ENCODE measurements at places on chromosomes 3 and 15. TPM values are rescaled to one million over a fixed set of nuclear protein-coding genes. Genes with fewer than 3 reads are reported as not detected.

DNA sequence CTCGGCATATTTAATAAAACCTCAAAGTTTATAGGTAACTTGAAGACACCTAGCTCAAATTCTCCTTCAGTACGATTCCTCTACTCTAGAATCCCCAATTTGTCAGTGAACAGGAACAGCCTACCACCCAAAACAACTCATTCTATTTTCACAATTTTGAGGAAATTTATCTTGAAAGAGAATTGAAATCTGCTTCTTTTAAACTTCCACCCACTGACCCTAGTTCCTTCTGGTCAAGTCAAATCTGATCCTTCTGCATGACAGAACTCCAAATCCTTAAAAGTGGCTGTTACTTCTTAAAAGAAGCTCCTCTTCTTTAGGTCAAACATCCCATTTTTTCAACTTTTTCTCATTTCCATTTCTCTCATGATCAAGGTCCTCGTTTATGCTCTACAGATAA, 4.4 kb downstream of the GABPB1 start:
- DNase-seq, result no peak

DPPA2 gene
- not detected for total RNA-seq

DNA sequence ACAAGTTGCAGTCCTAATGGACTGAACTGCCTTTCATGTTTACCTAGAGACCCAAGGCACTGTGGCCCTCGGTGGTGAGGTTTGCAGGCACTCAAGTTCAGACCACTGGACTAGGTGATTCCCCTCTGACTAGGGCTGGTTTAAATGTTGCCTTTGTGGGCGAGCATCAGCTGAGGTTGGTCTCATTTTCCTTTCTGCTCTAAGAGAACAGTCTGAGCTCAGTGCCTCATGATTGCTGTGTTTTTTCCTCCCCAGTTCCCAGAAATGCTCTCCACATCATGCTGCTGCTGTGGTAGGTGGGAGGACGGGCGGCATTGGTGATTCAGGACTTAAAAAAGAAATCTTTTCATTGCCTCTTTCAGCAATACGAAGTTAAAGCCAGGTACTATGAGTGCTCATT, 237.2 kb downstream of the MBNL1 start:
- no peak for DNase-seq

- DNase-seq, result no peak
Measured at GRCh38 chr3:78141269-78141668, 1101.4 kb downstream of the ROBO2 start.

- DNase-seq, result no peak
Measured at GRCh38 chr3:127365163-127365798, 77.4 kb upstream of the PRR20G start.

ACP3 gene
- total RNA-seq, result 0.78 TPM

DNA sequence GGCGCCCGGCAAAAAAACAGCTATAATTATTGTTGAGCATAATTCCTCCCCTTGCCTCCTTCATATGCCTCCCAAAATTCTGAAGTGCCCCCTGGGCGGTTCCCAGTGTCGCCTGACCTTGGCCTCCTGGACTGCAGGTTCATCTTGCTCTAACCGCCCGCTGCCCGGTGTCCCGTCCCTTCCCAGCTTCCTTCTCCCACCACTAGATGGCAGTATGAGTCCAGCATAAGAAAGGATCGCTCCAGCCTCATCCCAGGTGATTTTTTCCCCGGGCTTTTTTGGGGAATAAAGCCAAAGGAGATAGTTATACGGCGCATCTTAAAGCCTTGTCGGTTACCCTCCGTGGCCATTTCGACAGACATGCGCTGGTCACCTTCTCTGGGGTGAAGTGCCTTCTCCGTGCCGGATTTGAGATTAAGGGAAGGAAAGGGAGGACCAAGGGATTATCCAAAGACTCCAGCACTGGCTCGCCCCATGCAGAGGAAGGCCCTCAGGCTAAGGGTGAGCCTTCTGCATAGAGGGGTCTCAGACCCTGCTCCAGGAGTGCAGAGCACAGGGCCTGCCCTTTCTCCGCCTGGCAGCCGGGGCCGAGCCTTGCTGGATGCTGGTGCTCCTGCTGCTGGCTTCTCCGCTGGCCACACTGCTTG, 45.8 kb upstream of the TRA2B start:
- DNase-seq, result peak; percentile 84

DNA sequence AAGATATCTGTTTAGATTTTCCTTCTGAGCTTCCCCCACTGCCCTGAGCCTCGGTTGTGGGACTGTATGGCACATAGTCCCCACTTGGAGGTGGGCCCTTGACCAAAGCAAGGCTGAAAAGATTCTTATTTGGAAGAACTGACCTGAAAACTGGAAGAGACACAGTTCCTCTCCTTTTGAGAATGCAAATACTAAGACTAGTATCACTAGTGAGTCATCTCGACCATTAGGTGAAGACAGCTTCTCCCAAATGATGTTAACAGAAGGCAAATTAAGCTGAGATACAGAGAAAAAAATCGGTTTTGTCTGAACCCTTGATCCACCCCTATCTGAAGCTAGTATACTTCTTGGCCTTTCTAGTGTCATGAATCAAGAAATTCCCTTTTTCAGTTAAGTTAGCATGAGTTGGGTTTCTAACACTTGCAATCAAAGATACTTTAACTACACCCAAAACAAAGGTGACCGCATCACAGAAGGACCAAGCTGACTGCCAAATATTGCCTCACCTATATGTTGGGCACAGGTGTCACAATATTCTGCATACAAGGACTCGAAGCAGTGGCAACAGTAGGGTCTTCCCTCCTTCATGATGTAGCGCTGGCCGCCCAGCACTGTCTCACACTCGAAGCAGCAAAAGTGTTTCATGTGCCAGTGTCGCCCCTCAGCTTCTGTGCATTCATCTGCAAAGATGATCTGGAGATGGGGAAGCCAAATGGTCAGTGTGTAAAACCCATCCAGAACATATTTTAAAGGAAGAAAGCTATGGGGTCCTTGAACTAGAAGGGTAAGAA, 72.4 kb downstream of the PRICKLE2 start:
- DNase-seq, result no peak

DNA sequence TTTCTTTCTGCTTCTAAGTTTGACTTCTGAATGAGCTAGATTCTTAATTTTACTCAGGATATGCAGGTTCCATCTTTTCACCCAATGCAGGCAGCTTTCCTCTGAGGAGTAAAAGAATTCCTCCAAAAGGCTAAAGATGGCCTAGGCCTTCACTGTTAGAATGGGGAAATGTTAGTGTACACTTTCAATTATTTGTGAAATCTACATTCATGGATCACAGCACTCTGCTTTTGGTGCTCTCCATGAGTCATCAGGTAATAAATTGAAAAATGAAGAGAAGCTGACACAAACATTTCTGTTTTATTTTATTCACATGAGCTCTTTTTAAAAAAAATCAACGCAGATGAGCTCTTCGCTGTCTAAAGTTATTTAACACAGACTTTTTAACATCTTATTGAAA, 502.5 kb upstream of the GOLIM4 start:
- DNase-seq, result no peak

All from cardiac septum (tissue), 1 donor.